WTC11 (cell line): ENCODE measurements at places on chromosomes 7 and 10. TPM values are rescaled to one million over a fixed set of nuclear protein-coding genes. Genes with fewer than 3 reads are reported as not detected.
A peak's percentile ranks its signal among the peaks of the same experiment; 100 is the strongest.

GRCh38 chr7:81402227-81402626 is 367.6 kb downstream of the HGF start:
- no peak for DNase-seq

GRCh38 chr7:128262273-128263028 is 21.4 kb downstream of the LEP start:
- no peak for DNase-seq

DNA sequence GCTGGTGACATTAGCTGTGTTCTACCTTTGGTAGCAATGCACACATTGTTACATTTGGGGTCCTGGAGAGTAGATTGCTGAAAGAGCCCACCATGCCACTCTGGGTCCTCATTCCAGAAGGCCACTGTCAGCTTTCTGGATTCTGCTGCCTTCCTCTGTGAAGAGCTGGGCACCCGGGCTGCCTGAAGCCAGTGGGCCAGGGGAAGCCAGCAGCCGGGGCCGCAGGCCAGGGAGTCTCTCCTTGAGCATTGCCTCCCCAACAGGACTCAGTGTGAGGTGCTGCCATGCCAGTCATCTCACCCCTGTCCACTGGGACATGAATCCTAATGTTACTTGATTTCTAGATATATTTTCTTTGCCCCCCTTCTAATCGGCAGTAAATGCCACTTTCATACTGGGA is 234.0 kb downstream of the SKAP2 start:
- DNase-seq = no peak

GRCh38 chr7:131124001-131124629 is 203.6 kb upstream of the MKLN1 start:
- no peak for DNase-seq

Gene CDHR1
- 5.0 to 7.2 TPM (median 6.4 TPM) in 3 replicates for total RNA-seq

DNA sequence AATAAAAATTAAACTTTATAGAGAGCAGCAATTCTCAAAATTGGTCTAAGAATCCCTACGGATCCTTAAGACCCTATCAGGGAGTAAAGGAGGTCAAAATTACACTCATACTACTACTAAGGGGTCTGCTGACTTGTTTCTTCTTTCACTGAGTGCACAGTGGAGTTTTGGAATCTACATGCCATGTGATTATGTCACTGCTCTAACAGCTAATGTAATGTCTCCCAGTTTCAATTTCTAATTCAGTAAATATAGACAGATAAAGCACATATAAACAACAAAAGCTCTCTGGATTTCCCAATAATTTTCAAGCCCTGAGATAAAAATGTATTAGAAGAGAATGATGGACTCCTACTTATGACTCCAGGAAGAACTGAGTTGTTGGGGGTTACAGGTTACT is 74.6 kb downstream of the WAPL start:
- DNase-seq = no peak

DNA sequence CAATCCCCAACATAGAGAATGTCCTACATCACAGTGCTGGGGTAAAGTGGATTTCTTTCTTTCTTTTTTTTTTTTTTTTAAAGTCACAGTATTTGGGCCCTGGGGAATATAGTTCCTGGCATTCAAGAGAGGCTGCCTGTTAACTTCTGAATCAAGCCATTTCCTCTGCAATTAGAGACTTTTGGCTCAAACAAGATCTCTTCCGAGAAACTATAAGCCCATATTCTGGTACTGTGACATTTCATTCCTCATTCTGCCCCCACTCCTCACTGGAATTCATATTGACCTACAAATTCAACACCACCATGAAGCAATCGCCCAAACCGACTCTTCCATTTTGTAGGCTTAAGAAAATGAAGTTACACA is 187.4 kb downstream of the PHTF2 start:
- DNase-seq = no peak

DNA sequence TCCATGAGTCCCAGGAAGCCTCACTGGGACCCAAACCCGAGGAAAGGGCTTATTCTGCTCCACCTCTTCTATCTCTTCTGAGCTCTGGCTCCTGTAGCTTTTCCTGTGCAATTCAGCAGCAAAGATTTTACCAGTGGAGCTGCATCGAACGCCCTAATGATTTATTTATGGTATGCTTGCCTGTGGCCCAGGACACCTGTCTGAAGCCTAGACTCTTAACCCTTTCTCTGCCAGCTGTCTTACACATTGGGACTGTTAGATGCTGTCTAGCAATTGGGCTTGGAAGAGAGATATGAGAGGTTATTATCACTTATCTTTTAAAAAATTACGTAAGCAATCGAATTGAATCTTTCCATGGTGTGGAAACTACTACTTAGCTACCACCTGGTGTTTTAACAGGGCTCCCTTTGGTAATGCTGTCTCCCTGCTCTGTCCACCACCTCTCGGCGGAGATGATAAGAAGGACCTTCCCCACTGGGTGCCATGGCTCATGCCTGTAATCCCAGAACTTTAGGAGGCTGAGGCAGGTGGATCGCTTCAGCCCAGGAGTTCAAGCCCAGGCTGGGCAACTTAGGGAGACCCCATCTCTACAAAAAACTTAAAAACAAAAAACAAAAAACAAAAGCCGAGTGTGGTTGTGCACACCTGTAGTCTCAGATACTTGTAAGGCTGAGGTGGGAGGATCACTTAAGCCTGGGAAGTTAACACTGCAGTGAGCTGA is 8.8 kb downstream of the ACSL5 start:
- DNase-seq = no peak

GRCh38 chr7:140079121-140079536 is 16.4 kb upstream of the PARP12 start:
- peak; percentile 66 for DNase-seq

DNA sequence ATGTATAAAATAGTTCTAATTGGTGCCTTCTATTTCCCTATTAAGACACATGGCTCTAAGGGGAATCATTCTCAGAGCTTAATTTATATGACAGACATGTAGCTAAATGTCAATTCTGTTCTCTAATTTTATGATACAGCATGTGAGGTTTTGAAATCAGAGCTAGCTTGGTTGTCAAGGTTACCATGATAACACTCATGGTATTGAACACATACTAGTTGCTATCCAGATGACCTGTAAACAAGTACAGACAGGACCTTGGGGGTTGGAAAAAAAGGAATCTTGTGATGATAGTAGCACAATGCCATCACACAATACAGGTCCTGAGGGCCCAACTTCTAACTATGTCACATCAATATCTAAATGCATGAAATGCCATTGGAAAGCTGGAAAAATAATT is 49.2 kb downstream of the RHOBTB1 start:
- DNase-seq = no peak

- no peak for DNase-seq
Measured at GRCh38 chr10:113594652-113595051, 41.8 kb downstream of the HABP2 start.
